ENCODE measurements at places on chromosomes 13 and 19. TPM values are rescaled to one million over a fixed set of nuclear protein-coding genes. Genes with fewer than 3 reads are reported as not detected.

PSG2 gene
- total RNA-seq = not detected

CEACAM6 gene
- total RNA-seq = not detected

ZNF69 gene
- 16.4 TPM for total RNA-seq

- H3K4me1 ChIP-seq = no peaks in the 10 kb centered on the region
- no peak overlapping the region for H3K4me3 ChIP-seq
- no peaks in the 10 kb centered on the region for H3K27me3 ChIP-seq
- H3K27ac ChIP-seq = no peak overlapping the region
Measured at GRCh38 chr13:90696656-90697055, 650.8 kb upstream of the MIR17HG start.

DNA sequence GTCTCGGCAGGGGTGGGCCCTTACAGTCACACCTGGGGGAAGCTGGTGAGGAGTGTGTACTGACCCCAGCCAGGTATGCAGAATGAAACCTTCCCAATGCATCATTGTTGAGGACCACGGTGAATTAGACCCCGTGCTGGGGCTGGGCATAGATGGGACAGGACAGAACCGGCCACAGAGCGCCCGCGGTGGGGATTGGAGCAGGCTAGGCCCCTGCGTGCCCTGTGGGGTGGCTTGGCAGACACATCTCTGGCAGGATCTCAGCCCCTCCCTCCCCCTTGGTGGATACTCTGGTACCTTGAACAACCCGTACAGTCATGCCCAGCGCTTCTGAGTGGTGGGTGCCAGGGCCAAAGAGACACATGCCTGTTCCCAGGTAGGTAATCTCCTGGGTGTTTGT lies 200.6 kb downstream of the TEX29 start:
- H3K4me1 ChIP-seq = no peaks in the 10 kb centered on the region
- no peak overlapping the region for H3K4me3 ChIP-seq
- no peak overlapping the region for H3K27ac ChIP-seq
- no peaks in the 10 kb centered on the region for H3K36me3 ChIP-seq

GRCh38 chr19:50428772-50429463 lies 3.8 kb upstream of the MYBPC2 start:
- no peaks in the 10 kb centered on the region for H3K4me1 ChIP-seq
- no peak overlapping the region for H3K27ac ChIP-seq
- H3K27me3 ChIP-seq = no peaks in the 10 kb centered on the region
- H3K4me3 ChIP-seq = no peak overlapping the region
- DNase-seq = no peak
- H3K36me3 ChIP-seq = no peaks in the 10 kb centered on the region

DNA sequence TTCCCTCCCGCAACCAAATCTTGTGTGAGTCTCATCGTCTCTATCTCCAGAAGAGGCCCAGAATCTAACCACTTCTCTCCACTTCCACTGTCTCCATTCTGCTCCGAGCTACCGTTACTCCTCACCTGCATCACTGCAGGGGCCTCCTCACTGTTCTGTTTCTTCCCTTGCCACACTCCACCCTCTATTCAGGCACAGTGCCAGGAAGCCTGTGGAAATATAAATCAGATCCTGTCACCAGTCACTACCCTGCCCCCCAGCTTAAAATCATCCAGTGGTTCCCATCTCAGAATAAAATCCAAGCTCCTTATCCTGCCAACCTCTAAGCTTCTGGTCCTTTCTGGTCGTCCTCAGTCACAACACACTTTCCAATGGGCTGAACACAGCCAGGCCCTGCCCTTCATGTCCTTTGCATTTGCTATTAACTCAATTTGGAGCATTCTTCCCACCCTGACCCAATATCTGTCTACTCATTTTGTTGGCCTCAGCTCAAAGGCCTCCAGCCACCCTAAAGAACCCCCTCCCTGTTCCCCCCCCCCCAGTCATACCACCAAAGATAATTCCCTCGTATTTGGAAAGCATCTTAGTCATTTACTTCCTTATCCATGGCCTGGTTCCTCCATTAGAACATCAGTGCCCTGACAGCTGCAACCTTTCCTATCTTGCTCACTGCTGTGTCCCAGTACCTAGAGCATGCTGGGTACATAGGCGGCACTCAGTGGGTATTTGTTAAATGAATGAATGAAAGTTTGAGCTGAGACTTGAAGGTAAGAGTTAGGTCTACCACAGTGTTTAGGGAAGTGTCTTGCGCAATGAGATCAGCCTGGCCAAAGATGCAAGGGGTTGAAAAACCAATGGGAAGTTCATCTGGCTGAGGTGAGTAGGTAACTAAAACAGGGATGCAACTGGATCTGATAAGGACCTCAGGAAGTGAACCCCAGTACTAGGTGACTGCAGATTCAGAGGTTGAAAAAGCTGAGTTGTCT lies 24.4 kb downstream of the ZNF175 start:
- no peaks in the 10 kb centered on the region for H3K36me3 ChIP-seq
- no peak for DNase-seq
- H3K27me3 ChIP-seq = peaks cover 2% of the 10 kb centered on the region

DNA sequence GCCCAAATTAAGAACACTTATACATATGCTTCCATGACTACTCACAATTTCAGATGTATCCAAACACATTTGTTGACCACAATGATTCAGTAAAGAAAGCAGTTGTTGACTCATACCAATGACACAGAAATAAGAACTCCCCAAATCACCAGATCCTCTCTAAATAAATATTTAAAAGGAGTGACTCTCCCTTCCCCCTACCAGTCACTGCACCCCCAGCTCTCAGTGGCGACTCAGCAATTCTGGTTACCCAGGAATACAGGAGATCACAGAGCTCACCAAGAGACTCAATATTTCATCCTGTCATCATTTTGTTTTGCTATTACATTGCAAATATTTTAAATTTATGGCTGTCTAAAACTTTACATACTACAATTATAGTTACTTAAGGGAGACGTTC lies 131.5 kb downstream of the RGCC start:
- H3K4me3 ChIP-seq = no peak overlapping the region
- no peaks in the 10 kb centered on the region for H3K36me3 ChIP-seq
- no peaks in the 10 kb centered on the region for H3K27me3 ChIP-seq
- H3K4me1 ChIP-seq = no peaks in the 10 kb centered on the region
- H3K27ac ChIP-seq = no peak overlapping the region
